ENCODE measurements at places on chromosomes 4 and X.

DNA sequence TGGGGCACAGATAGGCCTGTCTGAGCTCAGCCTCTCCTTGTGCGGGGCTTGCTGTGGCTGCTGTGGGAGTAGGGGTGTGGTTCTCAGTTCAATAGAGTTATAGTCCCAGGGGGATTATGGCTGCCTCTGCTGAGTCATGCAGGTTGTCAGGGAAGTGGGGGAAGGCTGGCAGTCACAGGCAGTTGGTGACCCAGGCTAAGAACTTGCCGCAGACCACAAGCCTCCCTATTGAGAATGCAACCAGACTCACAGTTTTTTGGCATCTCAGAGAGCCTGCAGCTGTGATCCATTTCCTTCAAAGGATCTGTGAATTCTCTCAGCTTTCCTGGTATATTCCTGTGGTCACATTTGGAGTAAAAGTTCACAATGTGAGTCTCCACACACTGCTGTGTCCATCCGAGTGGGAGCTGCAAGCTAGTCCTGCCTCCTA, 364.9 kb downstream of the ZNF674 start:
- DNase-seq = no peak

GRCh38 chrX:41336447-41336846, 2.5 kb downstream of the DDX3X start:
- no peak for DNase-seq

DNA sequence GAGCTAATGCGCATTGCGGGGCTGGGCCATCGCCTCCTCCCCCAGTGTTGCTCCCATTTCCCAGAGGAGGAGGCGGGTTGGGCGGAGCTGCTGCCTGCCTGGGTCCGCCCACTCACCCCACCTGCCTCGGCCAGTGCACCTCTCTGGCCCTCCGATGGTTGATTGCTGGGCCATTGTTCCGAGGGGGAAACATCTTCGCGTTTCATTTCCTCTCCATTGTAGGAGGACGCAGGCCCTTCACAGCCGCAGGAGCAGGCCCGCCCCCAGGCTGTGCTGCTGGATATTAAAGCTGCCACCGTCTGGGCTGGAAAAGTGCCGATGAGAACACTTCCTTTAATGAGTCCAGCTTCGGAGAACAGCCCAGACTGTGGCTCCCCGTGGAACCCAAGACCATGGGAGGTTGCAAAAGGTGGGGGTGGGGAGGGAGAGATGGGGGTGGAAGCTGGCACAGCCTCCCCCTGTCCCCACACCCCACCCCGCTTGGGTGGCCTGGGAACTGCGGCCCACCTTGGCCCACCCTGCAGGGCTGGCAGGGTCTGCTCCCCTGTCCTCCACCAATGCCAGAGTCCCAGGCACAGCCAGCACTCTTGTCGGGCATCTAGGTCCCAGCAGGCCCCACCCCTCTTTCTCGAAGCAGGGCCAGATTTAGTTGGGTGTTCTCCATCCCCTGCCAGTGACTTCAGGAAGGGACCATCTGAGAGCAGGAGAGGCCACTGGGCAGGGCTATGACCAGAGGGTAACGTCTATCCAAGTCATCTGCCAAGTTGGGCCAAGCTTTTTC, 96.6 kb downstream of the ADRA2C start:
- no peak for DNase-seq

DNA sequence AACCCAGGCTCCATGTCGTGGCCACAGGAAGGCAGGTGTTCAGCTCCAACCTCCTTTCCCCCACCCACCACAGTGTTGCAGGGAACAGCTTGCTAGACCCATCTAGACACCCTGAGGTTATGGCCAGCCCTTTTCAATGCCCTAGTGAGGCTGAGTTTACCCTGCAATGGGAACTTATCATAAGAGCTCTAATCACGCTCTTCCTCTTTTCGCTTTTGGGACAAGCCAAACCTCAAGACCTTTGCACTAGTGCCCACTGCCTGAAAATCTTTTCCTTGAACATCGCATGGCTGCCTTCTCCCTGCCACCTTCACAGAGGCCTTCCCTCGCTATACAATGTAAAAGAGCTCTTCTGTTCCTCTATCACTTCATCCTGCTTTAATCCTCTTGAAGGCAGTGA, 2.4 kb upstream of the FGFBP2 start:
- DNase-seq = no peak

DNA sequence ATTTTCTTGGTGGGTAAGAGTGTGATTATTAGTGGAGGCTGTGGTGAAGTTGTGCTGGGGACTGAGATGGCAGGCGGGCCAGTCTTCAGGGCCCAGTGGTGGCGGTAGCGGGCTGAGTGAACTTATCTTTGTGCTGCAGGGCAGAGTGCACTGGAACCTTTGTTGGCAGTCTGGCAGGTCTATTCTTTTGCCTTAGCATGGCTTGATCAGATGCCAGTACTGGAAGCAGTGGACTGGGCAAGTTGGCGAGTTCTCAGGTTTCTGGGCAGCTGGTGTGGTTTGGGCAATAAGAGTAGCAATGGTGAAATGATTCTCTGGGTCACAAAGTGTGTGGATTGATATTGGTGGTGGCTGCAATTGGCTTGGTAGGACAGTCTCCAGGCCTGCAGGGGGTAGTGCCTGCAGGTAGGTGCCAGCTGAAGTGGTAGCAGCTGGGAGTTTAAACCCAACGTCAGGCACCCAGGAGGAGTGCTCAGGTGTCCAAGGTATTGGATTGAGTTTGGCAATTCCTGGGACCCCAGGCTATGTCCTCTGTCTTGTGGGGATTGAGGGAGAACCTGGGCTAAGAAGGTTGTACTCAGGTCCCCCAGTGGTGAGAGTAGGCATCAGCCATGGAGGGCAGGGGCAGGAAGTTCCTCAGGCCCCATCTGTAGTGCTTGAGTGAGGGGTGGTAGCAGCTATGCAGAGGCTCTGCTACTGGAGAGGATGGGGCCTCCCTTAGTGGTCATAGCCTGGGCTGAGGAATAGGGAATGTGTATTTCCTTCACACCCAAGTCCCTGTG, 34.9 kb upstream of the SLC25A14 start:
- no peak for DNase-seq

DNA sequence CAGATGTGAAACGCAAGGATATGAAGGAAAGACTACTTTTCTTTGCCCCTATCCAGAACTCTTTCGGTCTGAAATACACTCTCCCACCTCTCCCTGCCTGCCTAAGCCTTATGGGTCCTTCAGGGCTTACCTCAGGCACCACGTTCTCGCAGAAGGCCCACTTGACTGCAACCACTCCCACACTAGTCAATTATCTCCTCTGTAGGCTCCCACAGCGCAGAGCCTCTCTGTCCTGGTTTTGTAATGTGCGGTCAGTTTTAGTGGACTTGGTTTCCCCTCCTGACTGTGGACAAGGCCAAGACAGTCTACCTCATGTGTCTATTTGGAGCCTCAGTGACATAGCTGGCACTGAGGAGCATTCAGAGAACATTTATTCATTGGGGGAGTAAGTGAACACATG, 11.1 kb downstream of the CNGA2 start:
- no peak for DNase-seq

- DNase-seq = no peak
Measured at GRCh38 chrX:74061879-74062278, 242.1 kb upstream of the ZCCHC13 start.

DNA sequence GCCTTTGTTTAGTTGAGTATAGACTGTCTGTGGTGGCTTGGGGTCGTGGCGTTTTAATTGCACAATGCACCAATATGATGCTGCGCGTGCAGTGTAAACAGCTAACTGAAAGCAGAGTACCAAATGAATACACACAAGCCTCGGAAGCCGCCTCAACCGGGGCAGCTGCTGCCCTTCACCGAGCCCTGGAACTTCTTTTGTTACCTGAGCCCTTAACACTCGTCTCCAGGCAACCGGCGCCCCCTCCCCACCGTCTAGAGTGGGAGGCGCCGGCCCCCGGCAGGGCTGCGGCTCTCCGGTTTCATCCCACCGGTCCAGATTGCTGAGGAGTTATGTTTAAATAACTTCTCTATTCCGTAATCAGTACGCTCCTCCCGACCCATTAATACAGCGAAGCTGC, 173.2 kb upstream of the TBL1X start:
- no peak for DNase-seq

GRCh38 chr4:101019941-101020401, 327.4 kb downstream of the PPP3CA start:
- no peak for DNase-seq

GRCh38 chr4:89142691-89143669, 31.6 kb downstream of the TIGD2 start:
- DNase-seq = no peak

DNA sequence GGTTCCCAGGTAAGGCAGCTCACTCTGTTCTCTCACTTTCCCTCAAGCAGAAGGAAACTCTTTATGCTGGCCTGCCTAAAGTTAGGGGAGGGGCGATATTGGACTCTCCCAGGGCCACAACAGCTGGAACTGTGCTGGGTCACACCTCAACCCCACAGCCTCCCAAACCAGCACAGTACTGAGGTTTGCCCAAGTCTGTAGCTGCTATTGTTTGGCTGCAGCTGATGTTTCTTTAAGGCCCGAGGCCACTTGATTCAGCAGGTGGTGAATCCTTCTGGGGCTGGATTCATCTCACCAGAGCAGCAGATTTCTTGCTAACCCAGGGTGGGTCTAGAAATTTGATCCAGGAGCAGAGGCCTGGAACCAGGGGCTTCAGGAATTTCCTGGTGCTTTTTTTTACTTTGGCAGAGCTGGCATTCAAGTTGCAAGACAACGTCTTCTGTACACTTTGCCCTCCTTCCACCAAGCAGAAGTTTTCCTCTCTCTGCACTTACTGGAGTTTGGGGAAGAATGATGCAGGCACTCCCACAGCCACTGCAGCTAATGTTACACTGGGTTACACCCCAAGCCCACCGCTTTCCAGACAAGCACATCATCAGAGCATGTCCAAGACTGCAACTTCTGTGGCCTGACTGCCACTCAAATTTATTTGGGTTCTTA, 544.7 kb upstream of the NDST4 start:
- no peak for DNase-seq

GRCh38 chr4:18050448-18050847, 28.9 kb upstream of the LCORL start:
- DNase-seq = no peak

DNA sequence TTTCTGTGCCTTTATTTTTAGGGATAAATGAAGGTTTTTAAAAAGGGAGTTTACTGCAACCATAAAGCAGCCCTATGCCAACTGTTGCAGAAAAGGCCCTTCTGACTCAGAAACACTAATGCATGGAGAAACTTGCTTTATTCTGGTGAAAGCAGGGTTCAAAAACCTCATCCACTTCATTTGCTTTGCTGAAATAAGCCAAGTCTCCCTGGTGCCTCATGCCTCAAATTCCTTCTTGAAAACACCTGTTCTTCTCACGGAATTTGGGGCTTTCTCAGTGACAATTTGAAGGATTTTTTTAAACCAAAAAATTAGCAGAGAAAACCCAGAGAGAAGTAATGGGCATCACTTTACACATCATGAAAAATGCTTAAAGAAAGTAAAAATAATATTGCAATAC, 349.0 kb downstream of the PCDH7 start:
- DNase-seq = no peak

- no peak for DNase-seq
Measured at GRCh38 chrX:125093852-125094251, 225.8 kb upstream of the TEX13C start.

DNA sequence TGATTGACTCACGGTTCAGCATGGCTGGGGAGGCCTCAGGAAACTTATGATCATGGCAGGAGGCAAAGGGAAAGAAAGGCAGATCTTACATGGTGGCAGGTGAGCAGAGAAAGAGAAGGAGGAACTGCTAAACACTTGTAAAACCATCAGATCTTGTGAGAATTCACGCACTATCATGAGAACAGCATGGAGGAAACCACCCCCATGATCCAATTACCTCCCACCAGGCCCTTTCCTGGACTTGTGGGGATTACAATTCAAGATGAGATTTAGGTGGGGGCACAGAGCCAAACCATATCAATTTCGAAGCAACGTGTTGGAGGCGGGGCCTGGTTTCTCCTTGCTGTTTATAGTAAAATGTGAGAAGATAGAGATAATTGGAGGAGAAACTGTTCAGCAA, 167.4 kb downstream of the GABRB1 start:
- no peak for DNase-seq

GRCh38 chr4:81790477-81790876, 318.8 kb upstream of the RASGEF1B start:
- DNase-seq = no peak

GRCh38 chr4:25532591-25532990, 123.1 kb upstream of the SLC34A2 start:
- no peak for DNase-seq

GRCh38 chr4:176746846-176747245, 45.9 kb downstream of the VEGFC start:
- no peak for DNase-seq

DNA sequence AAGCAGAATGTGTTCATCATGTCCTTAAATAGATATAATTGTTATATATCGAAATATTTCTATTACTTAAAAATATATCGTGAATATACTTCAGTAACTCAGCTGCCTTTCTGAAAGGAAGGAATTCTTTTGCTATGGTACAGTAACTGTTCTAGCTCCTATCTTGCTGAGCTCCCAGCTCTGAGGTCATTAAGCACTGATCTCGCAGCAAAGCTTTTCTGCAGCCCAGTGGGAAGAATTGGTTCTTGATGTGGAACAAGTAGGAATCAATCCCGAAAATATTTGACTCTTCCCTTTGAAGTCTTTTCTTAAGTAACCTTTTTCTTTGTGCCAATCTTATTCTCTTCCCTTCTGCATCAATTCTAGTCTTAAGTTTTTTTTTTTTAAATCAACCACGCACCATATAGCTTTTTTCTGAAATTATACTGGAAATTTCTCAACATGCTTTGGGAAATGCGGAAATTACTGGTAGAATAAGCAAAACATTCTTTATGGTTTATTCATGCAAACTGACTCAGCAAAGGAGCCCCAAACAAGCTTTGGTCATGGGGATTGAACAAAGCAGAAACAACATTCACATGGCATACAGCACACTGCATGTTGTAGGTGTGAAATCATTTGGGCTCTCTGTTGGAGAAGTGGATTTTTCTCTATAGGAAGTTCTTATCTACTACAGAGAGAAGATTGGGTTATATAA, 428.9 kb upstream of the GNPDA2 start:
- no peak for DNase-seq

DNA sequence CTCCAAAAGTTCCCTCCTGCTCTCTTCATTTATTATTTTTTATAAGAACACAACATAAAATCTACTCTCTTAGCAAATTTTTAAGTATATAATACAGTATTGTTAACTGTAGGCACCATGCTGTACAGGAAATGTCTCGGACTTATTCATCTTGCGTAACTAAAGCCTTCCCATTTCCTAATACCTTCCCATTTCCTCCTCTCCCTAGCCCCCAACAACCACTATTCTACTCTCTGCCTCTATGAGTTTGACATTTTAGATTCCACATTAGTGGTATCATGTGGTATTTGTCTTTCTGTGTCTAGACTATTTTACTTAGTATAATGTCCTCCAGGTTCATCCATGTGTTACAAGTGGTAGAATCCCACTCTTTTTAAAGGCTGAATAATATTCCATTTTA, 15.8 kb upstream of the SYTL4 start:
- DNase-seq = no peak

GRCh38 chrX:786441-786881, 155.9 kb downstream of the SHOX start:
- peak; percentile 77 for DNase-seq

- no peak for DNase-seq
Measured at GRCh38 chr4:184383497-184384055, 90.8 kb downstream of the IRF2 start.

GRCh38 chrX:15499976-15500375, 631 bp upstream of the BMX start:
- no peak for DNase-seq

All from esophagus muscularis mucosa (tissue), 4 donors.